ENCODE measurements at places on chromosomes 12 and 14. TPM values are rescaled to one million over a fixed set of nuclear protein-coding genes. Genes with fewer than 3 reads are reported as not detected.

The NAB2 gene
- 107 TPM for total RNA-seq

The TPI1 gene
- total RNA-seq: 1,720 TPM

The DLGAP5 gene
- total RNA-seq: 11.0 TPM

The GTF2H3 gene
- total RNA-seq: 38.7 TPM

The SPATA7 gene
- 9.8 TPM for total RNA-seq

The DAO gene
- total RNA-seq: not detected

The SPIC gene
- not detected for total RNA-seq

The CCNB1IP1 gene
- total RNA-seq: 52.0 TPM

The HOXC12 gene
- total RNA-seq: not detected

The MDM2 gene
- 156 TPM for total RNA-seq

The TAS2R10 gene
- not detected for total RNA-seq

The FMNL3 gene
- total RNA-seq: 32.9 TPM

The CLECL1 gene
- total RNA-seq: not detected

GRCh38 chr14:70268760-70269159 lies 80.0 kb upstream of the SLC8A3 start:
- no peak for DNase-seq

DNA sequence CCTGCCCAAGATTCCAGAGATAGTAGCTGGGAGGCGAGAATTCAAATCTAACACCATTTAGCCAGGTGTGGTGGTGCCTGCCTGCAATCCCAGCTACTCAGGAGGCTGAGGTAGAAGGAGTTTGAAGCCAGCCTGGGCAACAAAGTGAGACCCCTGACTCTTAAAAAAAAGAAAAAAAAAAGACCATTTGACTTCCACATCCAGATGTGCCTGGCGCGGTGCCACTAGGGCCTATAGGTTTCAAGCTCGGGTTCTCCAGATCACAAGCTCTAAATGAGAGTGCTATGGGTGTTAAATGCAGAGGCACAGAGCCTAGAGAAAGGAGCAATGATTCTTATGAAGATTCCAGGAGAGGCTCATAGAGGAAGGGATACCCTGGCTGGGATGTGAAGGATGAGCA lies 22.5 kb downstream of the SYNE3 start:
- DNase-seq: no peak

- DNase-seq: no peak
Measured at GRCh38 chr12:64600164-64600561, 10.1 kb upstream of the RASSF3 start.

DNA sequence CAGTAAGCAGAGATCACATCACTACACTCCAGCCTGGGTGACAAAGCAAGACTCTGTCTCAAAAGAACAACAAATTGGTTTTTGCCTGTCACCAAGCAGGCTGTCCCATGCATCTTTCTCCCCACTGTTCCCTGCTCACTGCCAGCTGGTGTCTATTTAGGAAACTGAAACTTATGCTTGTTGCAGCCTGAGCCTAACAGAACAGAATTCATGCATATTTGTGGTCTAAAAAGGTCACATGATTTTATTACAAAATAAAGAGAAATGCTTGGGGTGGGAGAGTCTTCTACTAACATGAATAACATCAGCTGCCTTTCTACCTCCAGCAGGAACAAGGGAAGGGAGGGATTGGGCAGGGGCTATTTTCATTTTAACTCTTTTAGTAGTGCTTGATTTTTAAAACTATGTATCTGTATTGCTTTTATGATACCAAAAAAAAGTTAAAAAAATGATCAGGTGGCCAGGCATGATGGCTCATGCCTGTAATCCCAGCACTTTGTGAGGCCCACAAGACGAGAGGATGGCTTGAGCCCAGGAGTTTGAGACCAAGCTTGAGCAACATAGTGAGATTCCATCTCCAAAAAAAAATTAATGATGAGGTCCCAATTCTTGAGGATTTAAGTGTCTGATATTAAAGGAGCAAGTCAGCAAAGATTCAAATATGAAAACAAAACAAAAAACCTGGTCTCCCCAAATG lies 923 bp downstream of the STAT2 start:
- peak; percentile 90 for DNase-seq

GRCh38 chr12:124172636-124173035 lies 122.3 kb upstream of the RFLNA start:
- peak; percentile 85 for DNase-seq

DNA sequence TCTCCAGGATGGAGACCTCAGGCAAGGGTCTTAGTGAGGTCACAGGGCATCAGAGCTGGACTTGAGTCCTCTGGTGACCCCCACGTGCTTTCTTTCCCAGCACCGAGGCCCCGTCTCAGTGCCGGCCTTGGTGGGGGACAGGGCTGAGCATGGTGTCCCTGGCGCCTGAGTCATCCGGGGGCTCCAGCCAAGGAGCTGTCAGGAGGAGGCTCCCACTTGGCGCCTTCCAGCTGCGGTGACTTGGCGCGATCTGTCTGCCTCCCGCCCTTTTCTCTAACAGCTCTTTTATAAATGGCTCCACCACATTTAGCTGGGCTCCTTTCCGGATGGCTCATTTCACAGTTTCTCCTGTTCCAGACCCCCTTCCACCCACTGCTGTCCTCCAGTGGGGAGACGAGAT lies 60.4 kb downstream of the PRMT8 start:
- DNase-seq: no peak

- DNase-seq: no peak
Measured at GRCh38 chr14:67493092-67493717, 4.7 kb upstream of the TMEM229B start.

DNA sequence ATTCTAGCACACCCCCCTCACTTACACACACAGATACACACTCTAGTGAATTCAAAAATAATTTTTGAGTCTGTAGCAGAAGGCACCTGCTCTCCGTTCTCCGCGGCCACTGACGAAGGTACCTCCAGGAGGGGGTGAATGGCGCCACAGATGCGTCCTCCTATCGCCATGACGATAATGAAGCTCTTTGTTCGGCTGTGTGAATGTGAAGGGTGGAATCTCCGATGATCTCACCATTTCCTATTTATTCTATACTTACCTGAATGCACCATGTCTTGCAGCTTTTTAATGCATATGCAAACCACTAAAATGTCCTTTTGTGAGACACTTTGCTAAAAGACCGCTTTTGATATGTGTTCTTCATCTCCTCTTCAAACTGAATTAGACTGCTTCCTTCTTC lies 162.7 kb downstream of the EGLN3 start:
- no peak for DNase-seq

GRCh38 chr12:71626768-71627167 lies 36.9 kb downstream of the ZFC3H1 start:
- peak; percentile 43 for DNase-seq

DNA sequence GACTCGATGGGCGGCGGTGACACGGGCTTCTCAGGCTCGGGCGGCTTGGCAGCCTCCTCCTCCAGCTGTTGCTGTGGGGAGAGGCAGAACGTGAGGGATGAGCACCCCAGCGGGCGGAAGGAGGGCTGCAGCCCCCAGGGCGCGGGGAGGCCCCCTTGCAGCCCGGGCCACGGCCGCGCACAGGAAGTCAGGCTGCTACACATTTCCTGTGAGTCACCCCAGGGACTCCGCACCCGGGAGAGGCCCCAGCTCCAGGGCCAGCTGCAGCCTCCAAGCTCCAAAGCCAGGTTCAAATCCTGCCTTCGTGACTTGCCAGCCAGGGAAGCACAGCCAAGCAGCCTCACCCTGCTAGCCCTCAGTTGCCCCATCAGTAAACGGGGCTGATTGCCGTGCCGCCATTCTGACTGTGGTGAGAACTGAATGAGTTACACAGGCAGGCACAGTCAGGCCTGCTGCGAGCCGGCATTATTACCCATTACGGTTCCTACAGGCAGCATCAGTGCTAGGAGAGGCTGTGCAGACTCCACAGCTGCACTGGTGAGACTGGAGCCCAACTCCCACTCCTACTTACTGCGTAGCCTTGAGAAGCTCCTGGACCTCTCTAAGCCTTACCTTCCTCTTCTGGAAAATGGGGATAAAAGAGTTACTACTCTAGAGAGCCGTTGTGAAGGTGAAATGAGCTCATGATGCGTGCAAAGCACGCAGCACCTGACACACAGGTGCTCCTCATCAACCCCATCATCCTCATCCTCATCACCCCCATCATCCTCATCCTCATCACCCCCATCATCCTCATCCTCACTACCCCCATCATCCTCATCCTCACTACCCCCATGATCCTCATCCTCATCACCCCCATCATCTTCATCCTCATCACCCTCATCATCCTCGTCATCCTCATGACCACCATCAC lies 100.9 kb downstream of the NCOR2 start:
- DNase-seq: peak; percentile 45

GRCh38 chr14:102606296-102606695 lies 13.8 kb downstream of the RCOR1 start:
- no peak for DNase-seq

DNA sequence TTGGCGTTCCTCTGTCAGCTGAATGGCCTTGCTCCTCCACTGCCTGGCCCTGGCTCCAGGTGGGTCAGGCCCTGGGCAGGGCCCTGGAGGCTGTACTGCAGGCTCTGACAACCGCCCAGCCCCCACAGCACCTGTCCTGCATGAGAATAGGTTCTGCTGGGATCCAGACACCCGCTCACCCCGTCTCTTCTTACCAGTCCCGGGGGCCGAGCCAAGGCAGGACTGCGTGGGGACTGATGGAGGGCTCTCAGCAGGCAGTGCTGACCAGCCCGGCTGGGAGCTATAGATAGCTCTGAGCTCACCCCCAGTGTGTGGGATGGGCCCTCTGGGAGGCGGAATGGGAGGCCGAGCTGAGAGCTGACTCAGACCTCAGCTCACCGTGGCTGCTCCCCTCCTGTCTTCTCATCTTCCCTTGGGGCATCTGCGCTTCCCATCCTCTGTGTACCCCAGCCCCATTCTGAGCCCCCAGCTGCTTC lies 39.6 kb downstream of the TEAD4 start:
- DNase-seq: peak; percentile 96

GRCh38 chr14:34262127-34262910 lies 199.7 kb downstream of the SPTSSA start:
- no peak for DNase-seq

- DNase-seq: no peak
Measured at GRCh38 chr12:44674875-44675274, 201.2 kb downstream of the NELL2 start.

- peak; percentile 57 for DNase-seq
Measured at GRCh38 chr14:73289729-73290128, 52.4 kb downstream of the PAPLN start.

DNA sequence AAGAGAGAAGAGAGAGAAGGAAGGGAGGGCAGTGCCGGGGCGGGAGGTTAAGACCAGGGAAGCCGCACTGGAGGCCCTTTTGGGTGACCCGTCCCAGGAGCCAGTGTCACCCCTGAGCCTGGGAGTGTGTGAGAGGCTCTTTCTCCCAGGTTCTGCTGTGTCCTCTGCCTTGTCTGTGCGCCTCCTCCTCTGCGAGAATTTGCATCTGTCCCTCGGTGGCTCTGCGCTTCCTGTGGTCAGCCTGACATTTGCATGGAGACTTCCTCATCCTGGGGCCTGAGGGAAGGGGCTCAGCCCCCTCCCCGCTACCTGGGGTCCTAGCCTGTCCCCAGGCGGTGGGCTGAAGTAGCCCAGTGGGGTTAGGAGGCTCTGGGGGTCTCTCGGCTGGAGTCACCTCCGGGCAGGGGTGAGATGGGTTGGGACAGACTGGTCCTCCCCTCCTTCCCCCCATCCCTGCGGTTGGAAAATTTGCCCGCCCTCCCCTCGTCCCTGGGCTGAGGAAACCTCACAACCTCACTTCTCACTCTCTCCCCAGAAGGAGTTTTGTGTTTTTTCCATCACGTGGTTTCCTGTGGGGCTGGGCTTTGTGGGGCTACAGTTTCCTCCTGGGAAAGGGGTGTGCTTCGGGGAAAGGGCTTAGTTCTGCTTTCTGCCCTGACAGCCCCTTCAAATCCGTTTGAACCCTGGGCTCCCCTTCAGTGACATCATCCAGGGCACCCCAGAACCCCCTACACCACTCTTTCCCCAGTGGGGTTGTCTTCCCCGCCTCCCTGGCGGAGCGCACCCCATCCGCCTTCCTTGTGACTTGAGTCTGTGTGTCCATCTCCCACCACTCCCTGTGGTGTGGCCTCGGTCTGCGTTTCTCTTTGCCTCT lies 2.5 kb downstream of the PTPN6 start:
- DNase-seq: no peak

- DNase-seq: no peak
Measured at GRCh38 chr12:40615590-40615989, 76.6 kb upstream of the CNTN1 start.

DNA sequence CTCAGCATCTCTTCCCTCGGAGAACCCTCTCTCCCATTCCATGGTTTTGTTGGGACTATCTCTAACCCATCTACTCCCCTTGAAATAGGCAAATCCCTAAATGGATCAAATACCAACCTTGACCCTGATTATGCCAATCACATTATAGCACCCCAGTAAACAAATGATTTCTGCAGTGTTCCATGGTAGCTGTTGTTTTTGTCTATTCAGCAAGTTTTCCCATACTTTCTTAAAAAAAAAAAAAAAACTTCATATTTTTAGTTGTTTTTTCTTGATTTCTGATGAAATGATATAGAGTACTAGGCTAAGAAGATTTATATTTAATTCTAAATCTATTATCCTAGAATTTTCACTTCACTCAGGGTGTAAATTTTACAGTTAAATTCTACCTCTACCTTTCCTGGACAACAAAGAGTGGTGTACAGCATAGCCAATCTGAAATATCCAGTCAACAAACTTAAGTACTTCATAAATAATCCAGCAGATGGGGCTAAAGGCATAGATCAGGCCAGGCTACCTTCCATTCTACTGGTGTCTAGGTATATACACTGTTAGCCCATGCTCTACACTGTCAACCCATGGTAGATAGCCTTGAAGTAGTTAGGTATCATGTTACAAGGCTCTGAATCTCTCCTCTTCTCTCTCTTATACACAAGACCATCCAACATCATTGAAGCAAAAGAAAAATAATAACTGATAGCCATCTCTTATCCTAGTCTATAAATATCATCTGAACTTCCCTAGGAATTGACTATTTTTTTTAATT lies 82.2 kb downstream of the PLEKHG7 start:
- peak; percentile 79 for DNase-seq

DNA sequence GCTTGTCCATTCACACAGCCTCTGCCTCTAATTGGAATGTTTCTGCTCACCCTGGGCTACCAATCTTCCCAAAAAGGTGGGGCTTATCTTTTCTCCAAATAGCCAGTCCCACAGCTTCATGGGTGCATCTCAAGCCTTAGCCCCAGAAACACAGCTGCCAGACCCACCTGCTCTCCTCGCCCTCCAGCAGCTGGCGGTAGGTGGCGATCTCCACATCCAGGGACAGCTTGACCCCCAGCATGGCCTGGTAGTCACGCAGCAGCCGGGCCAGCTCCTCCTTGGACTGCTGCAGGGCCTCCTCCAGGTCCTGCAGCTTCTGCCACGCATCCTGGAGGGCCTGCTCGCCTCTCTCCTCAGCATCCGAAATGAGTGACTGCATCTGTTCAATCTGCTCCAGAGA lies 11.1 kb downstream of the KRT77 start:
- DNase-seq: no peak

DNA sequence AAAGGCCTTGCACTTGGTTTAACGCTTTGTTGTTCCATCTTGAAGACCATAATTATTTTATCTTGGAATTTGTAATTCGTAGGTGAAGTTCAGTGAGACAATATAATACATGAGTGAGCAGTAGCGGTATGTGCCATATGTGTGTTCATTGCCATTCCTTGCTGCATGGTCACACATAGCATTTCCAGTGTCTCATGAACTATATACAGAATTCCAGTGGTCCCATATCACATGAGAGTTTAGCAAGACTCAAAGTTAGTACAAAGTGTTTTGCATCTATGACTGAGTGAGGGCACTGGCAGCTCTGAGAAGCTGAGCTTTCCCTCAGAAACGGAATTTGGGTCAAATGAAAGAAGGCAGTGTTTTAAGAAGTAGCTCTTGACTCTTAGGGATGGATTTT lies 359.8 kb downstream of the FOXG1 start:
- DNase-seq: no peak
